ENCODE measurements at places on chromosomes 11 and 22. TPM values are rescaled to one million over a fixed set of nuclear protein-coding genes. Genes with fewer than 3 reads are reported as not detected.

The PAFAH1B2 gene
- 88.1 TPM for total RNA-seq

The FLRT1 gene
- 3.7 TPM for total RNA-seq

The GAB4 gene
- total RNA-seq = not detected

The PRR33 gene
- 4.8 TPM for total RNA-seq

The DAGLA gene
- 4.1 TPM for total RNA-seq

The OR5M11 gene
- not detected for total RNA-seq

The MYOD1 gene
- 31.8 TPM for total RNA-seq

The OR51I1 gene
- total RNA-seq = not detected

The TEX54 gene
- total RNA-seq = not detected

The PRDM10 gene
- 7.5 TPM for total RNA-seq

The SLC5A1 gene
- total RNA-seq = 2.4 TPM

The MS4A15 gene
- not detected for total RNA-seq

The F2 gene
- not detected for total RNA-seq

The C11orf87 gene
- total RNA-seq = not detected

The CTSC gene
- total RNA-seq = 43.9 TPM

The AMPD3 gene
- total RNA-seq = 7.6 TPM

The RASD2 gene
- total RNA-seq = 2.8 TPM

The GLYATL2 gene
- 1.2 TPM for total RNA-seq

The NLRP14 gene
- 0.21 TPM for total RNA-seq

The GLYATL1 gene
- 1.4 TPM for total RNA-seq

The POU2F3 gene
- 2.1 TPM for total RNA-seq

The OR10A2 gene
- total RNA-seq = not detected

The ESAM gene
- total RNA-seq = 24.0 TPM

The SCN3B gene
- total RNA-seq = 18.5 TPM

The PCNX3 gene
- total RNA-seq = 15.8 TPM

The SOX10 gene
- 14.9 TPM for total RNA-seq

The ST14 gene
- total RNA-seq = 9.7 TPM

The DDI1 gene
- total RNA-seq = not detected

The ARHGAP8 gene
- total RNA-seq = 1.1 TPM

The PYGM gene
- 584 TPM for total RNA-seq

The PIH1D2 gene
- 2.2 TPM for total RNA-seq

The SLC35E4 gene
- total RNA-seq = 3.1 TPM

The HEPHL1 gene
- total RNA-seq = not detected

The MYRF gene
- 1.4 TPM for total RNA-seq

The OR5P2 gene
- not detected for total RNA-seq

The GDPD4 gene
- total RNA-seq = not detected

The RHOD gene
- 14.4 TPM for total RNA-seq

The TRIM64C gene
- total RNA-seq = not detected

All from tongue (tissue), 3 donors.